Left forelimb (tissue), 1 donor: ENCODE measurements at places on chromosomes 13 and 19.

DNA sequence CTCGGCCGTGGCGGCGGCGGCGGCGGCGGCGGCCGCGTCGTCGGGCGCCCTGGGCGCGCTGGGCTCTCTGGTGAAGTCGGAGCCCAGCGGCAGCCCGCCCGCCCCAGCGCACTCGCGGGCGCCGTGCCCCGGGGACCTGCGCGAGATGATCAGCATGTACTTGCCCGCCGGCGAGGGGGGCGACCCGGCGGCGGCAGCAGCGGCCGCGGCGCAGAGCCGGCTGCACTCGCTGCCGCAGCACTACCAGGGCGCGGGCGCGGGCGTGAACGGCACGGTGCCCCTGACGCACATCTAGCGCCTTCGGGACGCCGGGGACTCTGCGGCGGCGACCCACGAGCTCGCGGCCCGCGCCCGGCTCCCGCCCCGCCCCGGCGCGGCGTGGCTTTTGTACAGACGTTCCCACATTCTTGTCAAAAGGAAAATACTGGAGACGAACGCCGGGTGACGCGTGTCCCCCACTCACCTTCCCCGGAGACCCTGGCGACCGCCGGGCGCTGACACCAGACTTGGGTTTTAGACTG, 1.7 kb downstream of the SOX1 start:
- no peak for DNase-seq

DNA sequence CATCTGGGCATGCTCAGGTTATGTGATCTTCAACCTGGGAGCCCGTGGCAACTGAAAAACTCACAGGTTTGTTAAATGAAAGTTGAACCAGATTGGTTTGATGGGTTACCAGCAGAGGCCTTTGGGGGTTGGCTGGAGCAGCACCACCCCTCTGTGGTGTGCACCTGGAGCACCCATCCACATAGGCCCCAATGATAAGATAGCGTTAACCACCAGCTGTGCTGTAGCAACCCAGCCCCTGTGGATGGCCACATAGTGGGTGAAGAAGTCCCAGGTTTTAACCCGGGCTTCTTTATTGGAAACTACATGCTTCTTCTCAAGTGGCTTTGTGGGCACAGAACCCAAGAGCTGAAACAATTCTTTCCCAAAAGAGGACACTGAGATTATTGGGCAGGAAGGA, 22.6 kb upstream of the MTIF3 start:
- no peak for DNase-seq

DNA sequence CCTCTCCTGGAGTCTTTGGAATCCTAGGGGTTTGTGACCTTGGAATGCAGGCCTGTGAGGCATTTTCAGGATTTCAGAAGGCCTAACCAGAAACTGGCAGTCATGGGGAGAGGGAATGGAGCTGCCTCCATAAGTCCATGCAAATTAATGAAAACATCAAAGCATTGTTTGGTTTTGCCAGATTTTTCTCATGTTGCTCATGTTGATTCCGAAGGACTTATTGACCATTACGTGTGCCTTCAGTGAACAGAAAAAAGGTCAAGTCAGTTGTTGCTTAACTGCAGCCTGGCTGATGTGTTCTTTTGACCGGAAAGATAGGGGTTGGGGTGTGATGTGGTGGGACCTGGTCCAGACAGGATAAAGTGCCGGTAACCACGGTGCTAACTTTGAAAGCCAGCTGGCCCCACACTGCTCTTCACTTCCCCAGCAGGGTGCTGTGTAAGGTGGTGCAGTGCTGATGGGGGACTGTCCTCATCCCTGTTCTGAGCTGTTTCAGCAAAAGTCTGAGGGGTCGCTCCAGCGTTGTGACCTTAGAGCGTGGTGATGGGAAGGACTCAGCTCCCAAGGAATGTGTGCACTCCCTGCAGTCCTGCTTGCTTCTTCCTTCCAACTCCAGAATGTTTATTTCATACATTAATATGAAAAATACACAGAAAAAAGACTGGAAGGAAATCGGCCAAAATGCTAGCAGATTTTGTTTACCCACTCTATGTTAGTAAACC, 3.5 kb downstream of the RNF113B start:
- no peak for DNase-seq

- no peak for DNase-seq
These were observed 305.0 kb downstream of the EFNB2 start for GRCh38 chr13:106230450-106230849.

GRCh38 chr19:485583-486236, 10.6 kb upstream of the MADCAM1 start:
- DNase-seq: no peak

- DNase-seq: no peak
These were observed 8.8 kb downstream of the ALOX5AP start for GRCh38 chr13:30744056-30744680.

- DNase-seq: no peak
These were observed 304.7 kb downstream of the POU4F1 start for GRCh38 chr13:78298657-78299056.

DNA sequence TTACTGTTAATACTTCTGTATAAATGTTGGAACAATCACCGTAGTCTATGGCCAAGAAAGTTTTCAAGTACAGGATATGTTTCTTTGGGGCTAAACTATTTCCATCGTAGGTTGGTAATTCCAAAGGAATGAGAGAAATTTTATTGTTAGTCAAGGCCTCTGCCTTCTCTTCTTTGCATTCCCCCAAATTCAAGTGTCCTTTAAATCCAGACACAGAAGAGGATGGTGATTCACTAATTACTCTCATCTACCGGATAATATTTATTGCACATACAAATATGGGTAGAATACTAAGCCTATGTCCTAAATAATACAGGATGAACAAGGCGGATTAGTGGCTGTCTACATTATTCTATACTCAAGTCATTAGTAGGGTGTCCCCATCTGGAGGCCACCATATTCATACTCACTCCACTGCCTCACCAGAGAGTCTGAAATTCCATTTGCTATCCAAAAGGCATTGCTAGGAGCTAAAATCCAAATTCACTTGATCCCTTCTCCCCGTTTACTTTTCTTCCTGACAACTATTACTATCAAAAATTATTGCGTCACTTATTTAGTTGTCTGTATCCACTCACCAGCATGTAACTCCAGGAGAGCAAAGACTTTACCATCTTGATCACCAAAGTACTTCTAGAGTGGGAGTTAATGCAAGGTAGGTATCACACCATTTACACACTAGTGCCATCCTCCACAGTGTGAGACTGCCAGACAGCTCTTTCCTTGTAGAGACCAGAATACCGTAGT, 82.4 kb upstream of the SGCG start:
- DNase-seq: no peak

GRCh38 chr19:17646441-17646840, 41.7 kb downstream of the UNC13A start:
- DNase-seq: no peak

DNA sequence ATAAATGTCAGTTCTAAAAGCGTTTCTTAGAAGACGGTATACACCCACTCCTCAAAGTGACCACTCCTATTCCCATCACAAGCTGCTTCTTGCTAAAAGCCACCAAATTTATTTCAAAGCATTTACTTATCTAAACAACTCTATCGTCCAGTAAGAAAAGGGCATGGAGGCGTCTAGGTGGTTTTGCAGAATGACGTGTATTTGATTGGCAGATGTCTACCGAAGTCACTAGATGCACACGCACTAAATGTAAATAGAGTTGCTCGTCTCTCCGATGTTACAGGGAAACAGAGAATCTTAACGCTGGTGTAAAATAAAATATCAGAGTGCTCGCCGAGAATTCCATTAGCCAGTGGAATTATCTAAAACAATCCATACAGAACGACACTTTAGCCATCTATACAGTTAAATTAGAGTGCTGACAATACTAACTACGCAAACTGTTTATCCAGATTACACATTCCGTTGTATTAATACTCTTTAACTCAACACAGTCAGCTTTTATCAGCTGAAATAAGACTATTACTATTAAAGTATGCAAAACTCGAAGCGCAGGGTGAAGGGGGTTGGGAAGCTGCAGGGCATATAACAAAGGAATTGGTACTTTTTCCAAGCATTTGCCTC, 1.9 kb downstream of the KLF12 start:
- DNase-seq: no peak

- no peak for DNase-seq
These were observed 15.0 kb downstream of the COG6 start for GRCh38 chr13:39670445-39670844.

- DNase-seq: no peak
These were observed 17.7 kb downstream of the SIAH3 start for GRCh38 chr13:45833663-45834375.

DNA sequence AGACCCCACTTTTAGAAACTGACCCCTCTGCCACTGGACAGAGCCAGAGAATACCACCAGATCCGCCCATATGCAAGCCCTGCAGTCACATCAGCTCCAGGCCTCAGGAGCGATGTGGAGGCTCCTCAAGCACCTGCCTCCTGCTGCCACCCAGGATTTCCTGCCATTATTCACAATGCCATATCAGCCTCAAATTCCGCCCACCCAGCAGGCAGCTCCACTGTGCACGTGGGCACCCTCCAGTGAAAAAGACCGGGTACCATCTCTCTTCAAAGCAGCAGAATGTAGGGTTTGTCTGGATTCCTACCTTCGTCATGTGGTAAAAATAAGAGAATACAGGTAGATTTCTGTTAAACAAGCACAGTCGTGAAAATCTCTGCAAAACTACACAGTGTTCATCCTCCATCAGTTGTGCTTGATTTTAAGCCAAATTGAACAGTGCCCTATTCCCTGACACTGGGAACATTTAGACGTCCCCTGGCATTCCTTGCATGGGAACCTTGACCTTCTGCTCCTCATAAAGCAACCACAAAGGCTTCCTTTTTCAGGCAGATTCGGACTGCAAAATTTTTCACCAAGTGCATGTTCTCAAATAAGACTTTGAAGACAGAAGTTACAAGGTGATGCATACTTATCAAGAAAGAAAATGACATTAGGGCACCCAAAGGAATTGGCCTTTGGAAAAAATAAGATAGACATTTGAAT, 56.4 kb downstream of the FAM124A start:
- no peak for DNase-seq

GRCh38 chr19:38697641-38698071, 46.6 kb downstream of the CAPN12 start:
- DNase-seq: no peak

- DNase-seq: no peak
These were observed 4.0 kb upstream of the ZNF8 start for GRCh38 chr19:58274771-58275201.

DNA sequence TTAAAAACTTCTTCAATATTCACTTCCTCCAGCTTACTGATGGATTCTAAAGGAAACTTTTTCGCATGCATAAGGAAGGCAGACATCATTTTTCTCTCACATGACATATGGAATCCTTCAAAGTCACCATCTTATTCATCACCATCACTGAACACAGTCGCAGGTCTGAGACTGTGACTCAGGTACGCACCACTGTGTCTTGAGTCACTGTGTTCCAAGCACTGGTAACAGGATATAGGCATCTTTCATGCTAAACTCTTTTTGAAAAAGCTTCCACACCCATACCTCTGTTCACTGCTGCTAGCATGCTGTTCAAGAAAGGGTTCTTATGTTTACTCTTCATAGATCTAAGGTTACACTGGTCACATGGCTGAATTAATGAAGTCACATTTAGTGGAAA, 67.0 kb upstream of the SIAH3 start:
- DNase-seq: no peak

GRCh38 chr19:55216461-55217198, 7.3 kb upstream of the PTPRH start:
- peak; percentile 86 for DNase-seq

DNA sequence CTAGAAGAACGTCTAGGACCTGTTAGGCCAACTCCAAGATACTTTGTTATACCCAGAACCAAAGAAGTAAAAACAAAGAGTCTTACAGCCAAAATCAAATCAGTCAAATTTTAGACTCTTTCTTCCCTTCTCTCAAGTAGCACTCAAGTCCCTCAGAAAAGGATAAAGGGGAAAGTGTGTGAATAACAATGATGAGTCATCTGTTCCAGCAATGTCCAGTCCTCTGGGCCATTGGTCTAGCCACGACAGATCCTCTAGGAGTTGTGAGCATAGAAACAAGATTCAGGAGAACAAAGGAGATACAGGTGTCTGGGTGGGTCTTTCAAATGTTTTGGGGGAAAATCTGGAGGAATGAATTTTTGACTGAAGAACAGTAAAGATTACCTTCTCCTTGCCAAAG, 36.3 kb downstream of the STOML3 start:
- no peak for DNase-seq

- DNase-seq: no peak
These were observed 32.2 kb downstream of the FRY start for GRCh38 chr13:32063619-32064233.

- no peak for DNase-seq
These were observed 22.4 kb downstream of the ZNF329 start for GRCh38 chr19:58128041-58128685.

- peak; percentile 97 for DNase-seq
These were observed at the start of gene ZNF20 for GRCh38 chr19:12139885-12140544. TSS of gene ZNF20 (minus strand) at chr19:12140350. CDS start at chr19:12140182, 168 bp downstream.

DNA sequence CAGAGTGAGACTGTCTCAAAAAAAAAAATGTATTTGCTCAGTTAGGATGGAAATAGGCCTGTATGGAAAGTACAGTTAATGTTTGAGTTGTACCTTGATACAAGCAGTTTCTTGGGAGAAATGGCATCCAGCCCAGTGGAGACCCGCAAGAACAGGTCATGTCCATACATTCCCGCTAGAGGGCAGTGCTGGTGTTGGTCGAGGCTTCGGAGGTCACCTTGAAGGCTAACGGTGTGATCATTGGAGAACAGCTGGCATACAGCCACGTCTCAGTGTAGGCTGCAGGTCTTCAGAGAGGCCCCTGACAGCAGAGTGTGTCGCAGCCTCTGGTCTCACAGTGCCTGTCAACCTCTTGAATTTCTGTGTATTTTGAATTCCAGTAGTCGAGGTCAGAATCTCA, 7.5 kb downstream of the ZNF610 start:
- peak; percentile 68 for DNase-seq

DNA sequence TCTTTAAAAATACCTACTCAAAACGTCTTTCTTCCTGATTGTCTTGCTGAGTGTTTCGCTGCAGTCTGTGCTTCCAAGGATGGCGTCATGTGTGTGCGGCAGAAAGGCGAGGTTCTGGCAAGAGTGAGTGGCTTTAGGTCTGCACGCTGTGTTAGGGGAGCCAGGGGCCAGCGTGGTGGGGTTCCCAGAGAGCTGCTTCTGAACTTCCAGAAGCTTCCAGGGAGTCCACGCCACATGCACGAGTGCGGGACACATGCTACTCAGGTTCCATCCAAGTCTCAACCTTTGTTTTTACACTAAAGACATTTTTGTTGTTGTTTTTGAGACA, 67.9 kb downstream of the ATP11A start:
- DNase-seq: no peak

- DNase-seq: no peak
These were observed 25.6 kb downstream of the LRCH1 start for GRCh38 chr13:46578590-46578975.

DNA sequence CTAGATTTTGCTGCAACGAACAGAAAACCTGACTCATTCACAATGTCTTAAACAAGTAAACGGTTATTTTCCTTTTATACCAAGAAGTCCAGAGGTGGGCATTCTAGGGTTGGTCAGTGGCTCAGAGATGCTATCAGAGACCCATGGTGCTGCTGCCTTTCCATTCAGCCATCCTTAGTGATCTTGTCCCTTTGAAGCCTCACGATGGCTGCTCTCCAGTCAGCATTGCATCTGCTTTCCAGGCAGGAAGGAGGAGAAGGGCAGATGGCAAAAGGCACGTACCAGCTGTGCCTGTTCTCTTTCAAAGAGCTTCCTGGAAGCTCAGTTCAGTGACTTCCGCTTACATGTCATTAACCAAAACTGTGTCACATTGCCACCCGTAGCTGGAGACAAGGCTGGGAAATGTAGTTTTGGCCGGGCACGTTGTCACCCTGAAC, 30.1 kb downstream of the WDFY2 start:
- DNase-seq: no peak

GRCh38 chr19:8476524-8476923, 25.9 kb downstream of the PRAM1 start:
- DNase-seq: no peak
